Activated CD8-positive, alpha-beta T cell treated with anti-CD3 and anti-CD28 coated beads, Interleukin-2, amount 10 ng/mL, durations not matched to agents 7 days and 5 days (primary cell): ENCODE measurements at places on chromosomes 5 and 9.

GRCh38 chr5:5420251-5420650 lies 2.2 kb upstream of the ICE1 start:
- no peak for DNase-seq

GRCh38 chr5:75367401-75367800 lies 30.4 kb downstream of the HMGCR start:
- DNase-seq, result no peak

- no peak for DNase-seq
Measured at GRCh38 chr5:61089351-61089750, 72.9 kb downstream of the SMIM15 start.

DNA sequence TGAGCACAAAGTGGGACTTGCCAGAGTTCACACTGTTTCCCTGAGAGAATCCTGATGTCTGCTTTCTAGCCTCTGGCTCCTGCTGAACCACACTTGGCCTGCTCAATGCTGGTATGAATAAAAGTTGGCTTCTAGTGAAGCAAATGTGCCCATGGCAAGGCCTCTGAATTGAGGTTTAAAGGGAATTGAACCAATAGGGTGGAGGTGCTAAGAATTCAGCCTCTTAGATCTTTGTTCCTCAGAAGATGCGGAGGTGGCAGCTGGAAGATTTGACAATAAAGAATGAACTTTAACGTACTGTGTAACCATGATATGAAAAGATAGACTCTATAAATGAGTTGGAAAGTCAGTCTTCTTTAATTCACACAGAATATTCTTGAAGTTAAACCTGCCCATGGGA lies 57.2 kb downstream of the RASGRF2 start:
- DNase-seq, result no peak

DNA sequence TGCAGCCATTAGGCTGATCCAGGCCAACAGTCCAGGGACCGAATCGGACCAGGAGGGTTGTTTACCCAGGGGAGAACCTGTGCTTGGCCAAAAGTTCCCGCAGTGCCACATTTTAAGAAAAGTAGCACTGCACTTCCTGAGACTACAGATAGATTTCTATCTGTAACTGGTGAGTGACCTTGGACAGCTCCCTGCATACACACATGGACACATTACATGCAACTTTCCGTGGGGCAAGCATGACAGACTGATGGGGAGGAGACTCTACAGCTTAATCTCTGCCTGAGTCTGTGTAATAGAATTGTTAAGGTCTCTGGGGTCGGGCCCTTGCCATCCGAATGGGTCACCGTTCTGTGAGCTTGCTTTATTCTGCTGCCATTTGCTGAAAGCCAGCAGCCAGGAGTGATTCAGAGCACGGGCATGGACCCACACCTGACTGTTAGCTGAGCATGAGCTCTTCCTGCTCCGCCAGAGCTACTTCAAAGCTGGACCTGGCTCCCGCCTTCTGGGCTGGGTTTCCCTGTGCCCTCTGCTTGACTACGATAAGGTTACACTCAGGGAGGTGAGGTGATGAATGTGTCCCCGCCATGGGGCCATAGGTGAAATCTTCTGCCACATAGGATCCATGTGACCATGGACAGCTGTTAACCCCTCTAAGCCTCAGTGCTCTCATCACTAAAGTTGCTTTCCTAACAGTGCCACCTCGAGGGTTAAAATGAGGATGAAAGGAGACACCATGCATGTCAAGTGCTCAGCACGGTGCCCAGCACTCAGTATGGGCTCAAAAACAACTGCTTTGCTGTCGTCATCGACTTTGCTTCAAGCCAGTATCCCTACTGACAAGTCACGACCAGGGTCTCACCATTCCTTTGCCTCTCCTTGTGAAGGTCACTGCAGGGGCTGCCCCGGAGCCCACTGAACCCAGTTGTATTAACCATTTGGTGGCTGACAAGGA lies 200.0 kb downstream of the MELK start:
- no peak for DNase-seq

- no peak for DNase-seq
Measured at GRCh38 chr5:172793577-172794488, 22.8 kb upstream of the DUSP1 start.
